RPMI7951 (cell line): ENCODE measurements at places on chromosomes 4 and X.

- no peak for DNase-seq
Measured at GRCh38 chrX:41895826-41896225, 27.5 kb downstream of the CASK start.

GRCh38 chrX:16162391-16162790 lies 4.9 kb upstream of the MAGEB17 start:
- no peak for DNase-seq

DNA sequence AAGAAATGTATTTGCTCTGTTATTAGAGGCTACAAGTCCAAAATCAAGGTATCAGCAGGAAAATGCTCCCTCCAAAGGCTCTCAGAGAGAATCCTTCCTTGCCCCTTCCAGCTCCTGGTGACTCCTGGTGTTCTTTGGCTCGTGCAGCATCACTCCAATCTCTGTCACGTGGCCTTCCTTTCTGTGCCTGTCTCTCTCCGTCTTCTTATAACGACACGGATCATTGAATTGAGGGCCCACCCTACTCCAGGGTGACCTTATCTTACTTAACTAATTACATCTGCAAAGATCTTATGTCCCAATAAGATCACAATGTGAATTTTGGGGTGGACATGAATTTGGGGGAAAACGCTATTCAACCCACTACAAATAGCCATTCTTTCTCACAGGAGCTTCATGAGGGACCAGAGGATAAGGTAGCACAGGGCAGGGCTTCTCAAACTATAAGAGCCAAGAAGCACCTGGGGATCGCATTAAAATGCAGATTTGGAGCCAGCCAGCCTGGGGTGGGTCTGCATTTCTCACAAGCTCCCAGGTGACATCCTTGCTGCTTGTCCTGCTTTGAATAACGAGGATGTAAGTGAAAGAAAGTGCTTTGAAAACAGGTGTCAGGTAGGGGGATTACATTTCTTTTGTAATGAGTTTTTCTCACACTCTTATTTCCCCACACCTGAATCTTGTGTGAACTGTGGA lies 41.9 kb upstream of the APLN start:
- DNase-seq: no peak

GRCh38 chr4:151094290-151094751 lies 5.1 kb upstream of the RPS3A start:
- no peak for DNase-seq

GRCh38 chrX:1273896-1274295 lies 5.3 kb downstream of the CSF2RA start:
- DNase-seq: no peak

- DNase-seq: no peak
Measured at GRCh38 chr4:68076194-68076593, 53.5 kb downstream of the TMPRSS11F start.

GRCh38 chrX:130144509-130144908 lies 21.1 kb downstream of the AIFM1 start:
- DNase-seq: no peak

DNA sequence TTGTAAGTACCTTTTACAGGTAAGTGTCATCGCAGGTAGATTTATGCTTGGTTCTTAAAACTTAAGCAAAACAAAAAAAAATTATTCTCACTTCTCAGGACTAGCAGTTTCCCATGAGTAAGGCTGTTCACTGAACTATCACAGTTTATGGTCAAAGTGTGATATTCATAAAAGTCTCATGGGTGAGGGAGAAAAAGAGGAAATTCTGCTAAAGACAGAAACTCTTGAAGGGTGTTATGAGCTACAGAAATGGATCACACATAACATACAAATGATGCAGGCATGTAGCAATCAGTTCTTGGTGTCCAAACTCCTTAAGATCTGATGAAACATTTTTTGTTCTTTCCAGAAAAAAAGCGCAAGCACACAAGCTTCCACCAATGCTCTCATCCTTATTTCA lies 8.5 kb downstream of the RAB9A start:
- DNase-seq: no peak

DNA sequence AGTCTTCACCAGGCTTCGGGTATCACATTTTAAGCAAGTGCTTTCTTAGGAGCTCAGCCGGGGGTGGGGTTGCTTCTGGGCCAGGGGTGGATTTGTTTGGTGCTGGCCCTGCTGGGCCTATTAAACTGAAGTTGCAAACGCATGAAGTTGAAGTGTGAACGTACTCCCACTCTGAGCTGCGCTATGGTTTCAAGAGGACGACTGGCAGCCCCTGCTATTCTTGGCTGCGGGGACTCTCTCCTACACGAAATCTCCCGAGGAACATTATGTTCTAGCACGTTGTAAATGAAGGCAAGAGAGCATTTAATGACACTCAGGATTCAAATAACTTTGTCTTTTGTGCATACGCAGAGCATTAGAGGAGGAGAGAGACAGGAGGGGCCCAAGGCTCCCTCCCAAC lies 401.3 kb upstream of the BOD1L1 start:
- DNase-seq: no peak

DNA sequence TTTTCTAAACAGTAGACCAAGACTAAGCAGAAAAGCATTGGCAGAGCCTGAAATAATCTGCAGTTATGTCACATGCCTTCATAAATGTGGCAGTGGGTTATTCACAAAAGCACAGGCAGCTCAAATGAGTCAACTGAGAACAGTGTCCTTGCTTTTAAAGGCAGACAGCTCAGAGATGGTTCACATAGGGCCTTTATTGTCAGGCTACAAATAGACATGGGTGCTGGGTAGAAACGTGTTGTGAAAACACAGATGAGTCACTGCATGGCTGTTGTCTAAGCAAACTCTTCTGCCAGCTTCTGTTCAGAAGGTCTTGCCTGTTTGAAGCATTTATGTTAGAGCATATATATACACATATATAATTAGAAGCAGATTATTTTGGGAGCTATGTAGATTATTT lies 118.0 kb downstream of the SLC4A4 start:
- DNase-seq: peak; percentile 32

GRCh38 chrX:151697522-151697921 lies 2.3 kb downstream of the PRRG3 start:
- peak; percentile 85 for DNase-seq

DNA sequence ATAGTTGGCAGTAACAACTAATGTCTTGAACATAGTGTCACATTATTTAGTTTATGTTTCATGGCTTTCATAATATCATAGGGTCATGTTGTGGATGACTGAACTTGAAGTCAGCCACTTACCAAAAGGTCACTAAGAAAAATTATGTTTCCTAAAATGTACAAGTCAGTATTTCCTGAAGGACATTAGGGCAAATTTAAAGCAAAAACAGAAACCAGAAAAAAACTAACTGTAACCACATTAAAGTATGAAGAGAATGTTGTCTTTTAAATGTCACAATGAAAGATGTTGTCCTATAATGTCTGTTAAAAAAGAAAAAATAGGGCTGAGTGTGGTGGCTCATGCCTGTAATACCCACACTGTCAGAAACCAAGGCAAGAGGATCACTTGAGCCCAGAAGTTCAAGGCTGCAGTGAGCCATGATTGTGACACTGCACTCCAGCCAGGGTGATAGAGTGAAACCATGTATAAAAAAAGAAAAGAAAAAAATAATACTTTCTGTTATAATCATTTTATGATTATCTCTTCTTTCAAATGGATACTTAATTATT lies 55.8 kb downstream of the HHIP start:
- DNase-seq: no peak

DNA sequence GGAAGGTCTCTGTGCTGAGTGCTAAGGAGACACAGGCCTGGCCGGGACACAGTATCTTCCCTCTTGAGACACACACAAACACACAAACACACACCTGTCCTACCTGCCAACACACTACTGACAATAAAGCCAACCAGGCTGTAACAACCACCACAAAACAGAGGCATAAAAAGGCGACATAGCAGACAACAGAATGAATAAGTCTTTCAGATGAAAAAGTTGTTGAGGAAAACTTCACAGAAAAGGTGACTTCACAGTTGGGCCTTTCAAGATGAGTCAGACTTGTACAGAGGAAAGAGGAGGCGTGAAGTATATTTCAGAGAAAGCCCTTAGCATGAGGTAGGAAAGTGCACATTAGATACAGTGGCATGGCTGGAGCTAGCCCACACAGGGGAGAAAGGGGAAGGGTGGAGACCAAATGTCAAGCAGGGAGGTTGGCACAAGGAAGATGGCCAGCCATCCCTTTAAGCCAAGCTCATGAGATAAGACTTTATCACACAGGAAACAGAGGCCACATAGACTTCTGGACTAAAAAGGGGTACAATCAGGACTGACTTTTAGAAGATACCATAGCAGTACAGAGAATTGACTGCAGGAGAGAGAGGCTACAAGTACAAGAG lies 54.0 kb downstream of the SLC9A7 start:
- peak; percentile 37 for DNase-seq

- DNase-seq: peak; percentile 55
Measured at GRCh38 chr4:150010525-150011126, 67.6 kb upstream of the DCLK2 start.

- DNase-seq: peak; percentile 38
Measured at GRCh38 chr4:76723373-76723772, 174.6 kb downstream of the SOWAHB start.

DNA sequence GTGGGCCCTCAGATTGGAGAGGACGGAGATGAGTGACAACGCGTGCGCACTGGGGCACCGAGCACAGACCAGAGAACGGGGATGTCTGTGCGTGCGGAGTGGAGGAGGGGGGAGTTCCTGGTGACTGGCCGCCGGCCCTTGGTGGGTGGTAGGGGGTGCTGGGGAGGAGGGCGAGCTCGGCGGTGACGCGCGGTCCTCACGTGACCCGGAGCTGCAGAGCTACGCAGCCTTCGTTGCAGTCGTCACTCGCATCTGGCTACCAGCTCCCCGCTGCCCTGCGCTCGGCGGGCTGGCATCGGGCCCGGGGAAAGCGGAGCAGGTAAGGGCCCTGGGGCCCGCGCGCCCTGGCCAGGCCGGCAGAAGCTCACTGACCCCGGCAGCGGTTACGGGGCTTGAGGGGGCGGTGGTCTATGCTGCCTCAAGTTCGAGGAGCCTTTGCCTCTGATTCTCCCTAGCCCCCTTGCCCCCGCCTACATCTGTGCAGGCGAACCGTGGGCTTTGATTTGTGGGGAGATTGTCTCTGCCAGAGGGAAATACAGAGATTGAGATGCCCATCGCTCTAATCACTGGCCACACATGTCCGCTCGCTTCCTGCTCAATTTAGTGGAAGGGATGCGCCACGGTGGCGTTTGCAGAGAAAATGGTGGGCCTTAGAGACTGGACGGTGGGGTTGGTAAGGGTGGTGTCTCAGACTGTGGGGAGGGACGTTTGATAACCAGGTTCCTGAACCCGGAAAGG lies at the start of gene ARMCX4:
Gene ARMCX4, plus strand, starts transcription at position 245 of the 738 bp plus-strand sequence. CDS start 3,134 bp downstream, outside the sequence.
- DNase-seq: peak; percentile 58

DNA sequence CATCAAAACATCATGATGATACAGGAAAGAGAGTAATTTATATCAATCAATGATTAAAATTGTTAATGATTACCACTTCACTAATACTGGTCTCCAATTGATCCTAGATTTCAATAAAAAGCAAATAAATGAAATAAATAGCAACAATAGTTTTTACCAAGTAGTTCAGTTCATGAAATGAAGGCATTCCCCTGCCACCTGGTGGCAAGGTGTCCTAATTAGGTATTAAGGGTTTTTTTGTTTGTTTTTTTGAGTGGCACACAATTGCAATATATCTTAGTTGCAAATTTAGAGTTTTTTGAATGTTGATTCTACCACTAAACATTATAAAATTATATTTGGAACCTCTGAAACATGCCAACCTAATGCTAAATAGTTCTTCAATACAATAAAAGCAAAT lies 157.4 kb upstream of the PDE5A start:
- DNase-seq: no peak

DNA sequence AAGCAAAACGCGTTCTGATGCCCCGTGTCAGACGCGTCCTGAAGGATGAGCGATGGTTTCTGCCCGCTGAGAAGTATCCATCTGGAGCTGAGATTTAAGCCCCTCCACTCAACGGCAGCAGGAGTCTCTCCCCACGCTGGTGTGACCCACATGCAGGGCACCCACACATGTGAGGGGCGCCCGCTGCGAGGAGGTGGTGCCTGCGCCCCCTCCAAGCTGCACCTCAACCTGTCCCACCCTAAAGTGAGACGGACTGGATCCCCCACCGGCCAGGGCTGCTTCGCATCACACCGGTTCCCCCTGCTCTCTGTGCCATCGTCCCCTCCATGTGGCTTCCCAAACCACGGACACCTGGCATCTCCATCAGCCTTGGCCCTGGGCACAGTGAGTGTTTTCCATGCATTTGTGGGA lies 4.5 kb upstream of the PDE6B start:
- no peak for DNase-seq

- no peak for DNase-seq
Measured at GRCh38 chr4:75830906-75831305, 71.3 kb downstream of the PPEF2 start.

DNA sequence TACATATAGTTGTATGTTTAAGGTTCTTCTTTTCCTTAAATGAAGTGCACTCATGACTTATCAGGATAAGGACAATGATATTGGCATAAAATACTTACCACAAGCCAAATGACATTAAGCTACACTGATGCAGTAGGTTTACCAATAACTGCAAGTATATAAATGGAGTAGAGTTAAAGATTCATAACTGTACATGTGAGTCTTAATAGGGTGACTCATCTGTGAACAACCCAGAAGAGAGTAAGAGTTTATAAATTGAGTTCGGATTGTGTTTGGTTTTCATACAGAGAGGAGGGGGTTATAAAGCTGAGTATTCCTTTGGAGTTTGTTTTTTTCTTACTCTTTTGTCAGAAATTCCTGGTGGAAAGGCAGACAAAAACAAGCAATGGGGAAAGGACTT lies 144.8 kb downstream of the TLL1 start:
- DNase-seq: no peak

DNA sequence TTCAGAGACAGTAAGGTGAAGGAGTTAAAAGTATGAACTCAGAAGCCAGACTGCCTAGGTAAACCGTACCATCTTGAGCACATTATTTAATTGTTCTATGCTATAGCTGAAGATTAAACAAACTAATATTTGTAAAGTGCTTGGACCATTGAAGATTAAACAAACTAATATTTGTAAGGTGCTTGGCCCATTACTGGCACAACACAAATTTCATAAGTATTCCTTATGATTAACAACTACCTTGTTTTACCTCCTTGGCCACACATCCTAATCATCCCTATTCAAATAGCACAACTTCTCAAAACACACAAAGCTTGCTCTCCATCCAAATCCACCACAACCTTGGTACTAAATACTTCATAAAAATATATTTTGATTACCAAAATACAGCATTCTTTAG lies 137.0 kb downstream of the PPP3CA start:
- DNase-seq: no peak

GRCh38 chr4:52423967-52424366 lies 235.1 kb downstream of the USP46 start:
- no peak for DNase-seq

- DNase-seq: no peak
Measured at GRCh38 chr4:6124386-6125102, 75.8 kb downstream of the JAKMIP1 start.

DNA sequence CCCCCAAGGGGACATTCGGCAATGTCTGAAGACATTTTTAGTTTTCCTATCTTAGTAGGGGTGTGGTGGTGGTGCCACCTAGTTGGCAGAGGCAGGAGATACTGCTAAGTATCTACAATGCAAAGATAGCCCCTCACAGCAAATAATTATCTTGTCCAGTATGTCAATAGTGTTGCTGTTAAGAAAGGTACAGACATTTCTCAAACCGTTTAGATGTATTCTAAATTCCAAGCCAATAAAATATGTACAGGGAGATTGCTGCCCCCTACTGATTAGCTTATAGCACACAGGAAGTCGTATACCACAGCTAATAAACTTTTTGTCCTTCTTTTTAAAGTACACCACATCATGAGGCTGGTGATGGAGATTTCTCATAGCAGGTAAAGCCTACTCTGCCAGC lies 260.5 kb downstream of the TMA16 start:
- DNase-seq: peak; percentile 4

- DNase-seq: no peak
Measured at GRCh38 chrX:97524340-97524739, 640.6 kb downstream of the RPA4 start.
